DMS79 (cell line): ENCODE measurements at places on chromosomes 13 and 19.

- no peak for DNase-seq
Observed at GRCh38 chr19:15915109-15915508, 17.2 kb upstream of the CYP4F2 start.

- DNase-seq: no peak
Observed at GRCh38 chr13:59261928-59262488, 901.7 kb downstream of the DIAPH3 start.

GRCh38 chr19:36136964-36137686, 2.7 kb upstream of the CAPNS1 start:
- DNase-seq: peak; percentile 61

DNA sequence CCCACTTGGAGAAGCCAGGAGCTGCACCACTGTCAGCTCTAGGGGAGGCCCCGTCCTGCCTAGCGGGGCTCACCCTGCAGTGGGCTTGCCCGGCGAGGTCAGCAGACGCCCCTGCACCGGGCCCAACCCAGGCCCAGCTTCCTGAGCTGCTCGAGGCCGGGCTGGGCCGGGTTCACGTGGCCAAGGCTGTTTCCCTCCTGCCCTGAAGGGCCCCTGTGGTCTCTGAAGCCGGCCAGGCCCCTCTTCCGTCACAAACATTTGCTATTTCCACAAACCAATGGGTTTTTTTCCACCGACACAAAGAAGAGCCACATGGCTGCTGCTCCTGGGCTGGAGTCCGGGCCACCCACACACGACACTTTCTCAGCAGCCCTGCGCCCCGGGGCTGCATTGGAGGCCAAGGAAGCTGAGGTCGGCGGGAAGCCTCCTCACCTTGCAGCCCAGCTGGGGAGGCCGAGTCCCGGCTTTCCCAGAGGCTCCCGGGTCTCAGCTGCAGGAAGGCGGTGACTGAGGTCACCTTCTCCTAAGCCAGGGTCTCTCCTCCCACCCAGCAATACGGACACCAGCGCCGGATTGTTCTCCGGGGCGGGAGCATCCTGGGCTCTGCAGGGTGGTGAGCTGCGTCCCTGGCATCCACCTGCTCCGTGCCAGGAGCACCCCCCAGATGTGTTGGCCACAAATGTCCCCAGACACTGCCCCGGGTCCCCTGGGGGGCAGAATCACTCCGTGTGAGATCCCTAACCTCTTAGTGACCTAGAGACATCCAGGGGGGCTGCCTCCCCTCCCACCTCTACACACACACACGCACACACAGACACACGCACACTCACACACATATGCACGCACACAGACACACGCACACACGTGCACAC, 80.5 kb downstream of the GADD45B start:
- DNase-seq: no peak

- DNase-seq: no peak
Observed at GRCh38 chr13:90526711-90527110, 820.8 kb upstream of the MIR17HG start.

DNA sequence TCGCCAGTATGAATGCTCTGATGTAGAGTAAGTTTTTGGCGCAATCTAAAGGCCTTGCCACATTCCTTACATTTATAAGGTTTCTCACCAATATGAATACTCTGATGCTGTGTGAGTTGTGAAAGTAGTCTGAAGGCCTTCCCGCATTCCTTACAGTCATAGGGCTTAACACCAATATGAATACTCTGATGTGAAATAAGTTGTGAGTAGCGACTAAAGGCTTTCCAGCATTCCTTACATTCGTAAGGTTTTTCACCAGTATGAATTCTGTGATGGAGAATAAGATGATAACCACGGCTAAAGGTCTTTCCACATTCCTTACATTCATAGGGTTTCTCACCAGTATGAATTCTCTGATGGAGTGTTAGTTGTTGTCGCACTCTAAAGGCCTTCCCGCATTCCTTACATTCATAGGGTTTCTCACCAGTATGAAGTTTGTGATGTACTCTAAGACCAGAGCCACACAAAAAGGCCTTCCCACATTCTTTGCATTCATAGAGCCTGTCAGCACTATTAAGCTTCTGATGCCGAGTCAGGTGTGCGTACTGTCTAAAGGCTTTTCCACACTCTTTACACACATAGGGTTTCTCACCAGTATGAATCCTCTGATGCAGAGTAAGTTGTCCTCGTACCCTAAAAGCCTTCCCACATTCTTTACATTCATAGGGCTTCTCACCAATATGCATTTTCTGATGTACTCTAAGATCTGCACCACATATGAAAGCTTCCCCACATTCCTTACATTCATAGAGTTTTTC, 14.1 kb upstream of the ZFP14 start:
- no peak for DNase-seq

GRCh38 chr19:17209126-17210036, 5.8 kb upstream of the USE1 start:
- DNase-seq: no peak

DNA sequence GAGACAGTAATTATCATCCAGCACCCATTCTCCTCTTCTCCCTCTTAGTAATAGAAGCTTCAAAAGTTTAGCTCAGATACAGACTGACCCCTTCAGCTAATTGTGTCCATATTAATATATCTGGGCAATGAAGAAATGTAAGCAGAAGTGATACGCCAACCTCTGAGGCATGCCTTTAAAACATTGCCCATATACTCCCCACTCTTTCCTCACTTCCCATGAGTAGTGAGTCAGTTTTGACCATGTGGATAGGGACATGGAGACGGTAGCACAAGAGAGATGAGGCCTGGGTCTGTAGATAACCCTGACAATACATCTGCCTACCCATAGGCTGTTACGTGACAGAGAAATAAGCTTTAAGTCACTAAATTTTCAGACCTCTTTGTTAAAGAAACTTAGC, 147.6 kb downstream of the KCTD12 start:
- no peak for DNase-seq

GRCh38 chr13:59532405-59532804, 631.3 kb downstream of the DIAPH3 start:
- DNase-seq: no peak

DNA sequence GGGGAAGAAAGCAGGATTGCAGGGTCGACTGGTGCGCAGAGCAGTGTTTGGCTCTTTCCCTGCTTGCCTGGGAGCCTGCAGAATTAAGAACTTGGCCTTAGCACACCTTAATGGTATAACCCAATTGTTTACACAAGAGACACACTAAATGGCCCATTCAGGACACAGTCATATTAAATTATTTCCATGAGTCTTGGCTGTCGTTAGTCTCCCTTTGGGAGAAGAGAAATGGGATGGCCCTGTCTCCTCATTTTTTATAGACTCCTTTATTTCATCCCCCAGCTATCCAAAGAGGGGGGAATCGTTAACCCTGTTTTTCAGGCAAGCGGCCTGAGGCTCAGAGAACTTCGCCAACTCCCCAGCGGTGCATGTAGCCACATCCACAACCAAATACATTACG, 282.5 kb downstream of the SUCLA2 start:
- no peak for DNase-seq

DNA sequence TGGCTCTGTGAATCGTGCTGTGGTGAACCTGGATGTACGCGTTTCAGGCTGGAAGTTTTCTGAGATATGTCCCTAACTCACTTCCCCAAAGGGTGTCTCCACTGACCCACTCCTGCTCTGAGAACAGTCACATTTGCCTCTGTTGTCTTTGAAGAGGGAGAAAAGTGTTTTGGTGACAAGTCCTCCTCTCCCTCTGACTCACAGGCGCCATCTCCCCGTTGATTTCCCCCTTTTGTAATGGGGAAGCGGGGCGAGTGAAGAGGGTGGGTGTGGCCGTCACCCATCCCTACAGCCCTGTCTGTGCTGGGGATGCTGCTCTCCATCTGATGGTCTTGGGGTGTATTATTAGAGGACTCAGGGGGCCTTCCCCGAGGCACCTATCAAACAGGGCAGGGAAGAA, 9.6 kb downstream of the APC2 start:
- no peak for DNase-seq

- DNase-seq: no peak
Observed at GRCh38 chr13:39023316-39023715, 14.6 kb downstream of the PROSER1 start.

DNA sequence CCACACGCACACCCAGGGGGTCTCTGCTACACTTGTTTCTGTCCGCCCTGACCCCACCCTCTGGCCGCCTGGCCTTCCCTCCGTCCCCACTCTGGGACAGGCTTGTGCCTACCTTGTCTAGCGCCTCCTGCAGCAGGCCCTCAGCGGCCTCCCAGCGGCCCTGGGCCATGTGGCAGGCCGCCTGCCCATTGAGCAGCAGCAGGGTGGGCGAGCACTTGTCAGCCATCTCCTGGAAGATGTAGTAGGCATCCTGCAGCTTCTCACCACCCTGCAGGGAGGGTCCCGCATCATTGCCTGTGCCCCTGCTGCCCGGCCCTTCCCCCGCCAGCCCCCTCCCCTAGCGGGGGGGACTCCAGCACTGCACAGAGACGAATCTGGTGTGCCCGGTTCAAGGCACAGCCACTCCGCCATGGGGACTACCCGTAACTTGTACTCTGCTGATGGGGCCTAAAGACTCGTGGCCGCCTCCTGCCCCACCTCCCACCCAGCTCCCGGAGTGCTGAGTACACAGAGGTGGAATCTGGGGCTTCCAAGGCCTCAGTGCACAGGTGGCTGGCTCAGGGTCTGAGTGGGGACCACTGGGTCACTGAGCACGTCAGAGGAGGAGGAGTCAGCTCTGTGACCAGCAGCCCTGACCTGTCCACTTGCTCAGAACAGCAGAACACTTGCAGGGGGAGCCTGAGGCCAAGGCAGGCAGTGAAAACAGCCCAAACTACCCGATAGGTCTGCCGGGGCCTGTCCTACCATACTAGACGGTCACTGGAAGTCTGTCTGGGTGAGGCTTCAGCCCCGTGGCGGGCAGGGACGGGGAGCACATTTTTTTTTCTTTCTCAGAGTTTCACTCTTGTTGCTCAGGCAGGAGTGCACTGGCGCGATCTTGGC, 7.4 kb upstream of the CERS1 start:
- no peak for DNase-seq

DNA sequence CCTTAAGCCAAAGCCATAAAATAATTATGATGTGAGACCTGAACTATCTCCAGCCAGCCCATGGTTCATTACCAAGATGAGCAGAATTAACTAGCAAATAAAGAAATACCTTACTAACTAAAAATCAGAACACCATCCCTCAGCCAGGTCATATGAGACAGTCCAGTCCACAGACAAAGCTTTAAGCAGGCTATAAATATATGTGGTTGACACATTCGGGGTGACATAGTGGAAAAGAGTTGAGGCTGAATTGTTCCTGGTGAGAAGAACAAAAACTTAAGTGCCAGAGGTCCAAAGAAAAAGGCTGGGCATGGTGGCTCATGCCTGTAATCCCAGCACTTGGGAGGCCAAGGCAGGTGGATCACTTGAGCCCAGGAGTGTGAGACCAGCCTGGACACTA, 30.9 kb downstream of the ENOX1 start:
- no peak for DNase-seq

GRCh38 chr19:57643734-57644133, 10.8 kb downstream of the ZNF211 start:
- no peak for DNase-seq

GRCh38 chr19:55325172-55325571, at the start of gene TMEM150B:
Gene TMEM150B (minus strand): TSS chr19:55325341. CDS start chr19:55321036, 4,305 bp downstream.
- DNase-seq: no peak

DNA sequence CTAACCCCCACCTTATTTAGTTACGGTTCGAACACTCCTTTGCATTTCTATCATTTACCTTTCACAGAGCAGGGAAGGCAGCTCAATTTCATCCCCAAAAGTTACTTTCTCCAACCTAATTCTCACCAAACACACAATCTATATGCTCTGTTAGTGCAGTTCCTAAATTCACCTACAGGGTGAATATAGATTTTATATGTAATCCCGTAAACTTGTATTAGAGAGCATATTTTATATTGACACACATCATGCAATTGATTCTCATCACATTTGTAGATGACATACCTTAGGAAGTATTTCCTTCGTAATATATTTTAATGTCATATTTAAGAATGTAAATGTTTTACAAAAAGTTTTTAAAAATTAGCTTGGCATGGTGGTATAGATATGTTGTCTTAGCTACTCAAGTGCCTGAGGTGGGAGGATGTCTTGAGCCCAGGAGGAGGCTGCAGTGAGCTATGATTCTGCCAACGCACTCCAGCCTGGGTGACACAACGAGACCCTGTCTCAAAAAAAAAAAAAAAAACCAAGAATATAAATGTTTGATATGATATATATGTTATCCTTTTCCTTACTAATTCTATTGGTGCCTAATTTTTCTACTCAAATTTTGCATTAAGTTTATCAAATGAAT, 57.3 kb upstream of the TNFRSF19 start:
- no peak for DNase-seq

- no peak for DNase-seq
Observed at GRCh38 chr13:85420136-85420535, 379.1 kb downstream of the SLITRK6 start.

DNA sequence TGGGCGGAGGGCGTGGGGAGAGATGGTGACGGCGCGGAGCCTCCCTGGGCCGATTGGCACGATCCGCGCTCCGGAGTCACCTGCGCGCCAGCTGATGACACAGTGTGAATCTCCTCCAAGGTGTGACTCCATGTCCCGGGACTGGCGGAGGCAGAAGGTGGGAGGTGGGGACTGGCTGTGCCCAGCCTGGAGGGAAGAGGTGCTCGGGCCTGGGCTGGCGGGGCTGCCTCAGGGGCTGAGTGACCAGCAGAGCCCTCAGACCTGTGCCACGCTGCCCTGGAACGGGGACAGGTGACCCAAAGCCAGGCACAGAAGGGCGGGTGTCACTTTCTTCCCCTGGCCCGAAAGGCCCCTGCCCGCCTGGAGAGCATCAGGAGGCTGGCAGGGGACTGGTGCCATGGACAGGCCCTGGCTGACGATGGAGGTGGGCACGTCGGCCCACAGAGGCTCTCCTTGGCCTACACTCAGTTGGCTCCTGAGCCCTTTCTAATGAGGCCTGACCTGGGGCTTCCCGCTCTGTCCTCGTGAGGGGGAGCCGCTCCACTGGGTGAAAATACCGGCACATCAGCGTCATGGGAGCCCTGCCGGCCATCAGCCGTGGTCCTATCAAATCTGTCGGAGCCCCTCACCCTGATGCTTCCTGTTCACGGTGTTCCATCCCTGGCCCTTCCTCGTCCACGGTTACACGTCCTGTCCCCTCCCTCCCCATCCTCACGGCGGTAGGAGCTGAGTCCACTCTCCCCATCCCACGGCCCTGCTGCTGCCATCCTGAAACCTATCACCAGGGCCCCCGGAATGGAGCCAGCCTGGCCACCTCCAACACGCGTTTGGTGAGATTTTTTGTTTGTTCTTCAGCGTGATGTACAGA, 75.6 kb downstream of the SPACA7 start:
- DNase-seq: no peak

- no peak for DNase-seq
Observed at GRCh38 chr13:92768602-92769001, 458.0 kb upstream of the GPC6 start.

GRCh38 chr13:19967621-19968020, 9.1 kb downstream of the ZMYM2 start:
- no peak for DNase-seq

DNA sequence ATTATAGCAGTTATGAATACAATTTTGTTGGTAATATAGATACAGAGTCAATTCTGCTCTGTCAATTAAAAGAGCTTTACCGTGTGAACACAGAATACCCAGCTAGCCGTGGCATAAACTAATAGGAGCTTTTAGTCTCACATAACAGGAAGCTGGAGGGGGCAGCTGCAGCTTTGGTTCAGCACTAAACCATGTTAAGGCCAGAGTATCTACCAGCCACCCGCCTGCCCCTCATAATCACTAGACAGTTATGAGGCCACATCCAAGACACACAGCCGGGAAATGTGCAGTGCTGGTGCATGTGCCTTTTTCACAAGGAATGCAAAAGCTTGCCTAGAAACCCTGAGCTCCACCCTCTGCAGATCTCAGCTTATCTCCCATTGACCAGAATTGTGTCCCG, 62.3 kb downstream of the SGCG start:
- no peak for DNase-seq
